Activated naive CD4-positive, alpha-beta T cell treated with Interleukin-2 at 50 U/mL for 16 hours (primary cell): ENCODE measurements at places on chromosomes 6 and 20.
A peak's percentile ranks its signal among the peaks of the same experiment; 100 is the strongest.

DNA sequence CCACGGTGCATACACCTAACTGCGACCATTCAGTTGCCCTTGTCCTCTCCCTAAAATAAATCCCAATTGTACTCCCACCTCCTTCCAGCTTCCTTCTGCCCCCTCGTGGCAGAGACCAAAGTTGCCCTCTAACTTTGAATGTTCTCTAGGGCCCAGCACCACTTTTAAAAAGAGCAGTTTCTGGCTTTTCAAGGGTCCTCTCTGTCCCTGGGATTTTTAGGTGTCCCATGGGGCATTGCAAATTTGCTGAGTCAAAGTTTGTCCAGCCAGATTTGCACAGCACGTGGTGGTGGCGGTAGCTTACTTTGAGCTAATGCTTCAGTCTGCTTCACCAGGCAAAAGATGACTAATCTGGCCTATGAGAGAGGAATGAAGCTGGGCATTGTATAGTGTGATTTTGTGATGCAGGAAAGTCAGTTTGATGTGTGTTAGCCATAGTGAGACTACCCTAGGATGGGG is 100.2 kb downstream of the PERP start:
- peak; percentile 19 for DNase-seq

DNA sequence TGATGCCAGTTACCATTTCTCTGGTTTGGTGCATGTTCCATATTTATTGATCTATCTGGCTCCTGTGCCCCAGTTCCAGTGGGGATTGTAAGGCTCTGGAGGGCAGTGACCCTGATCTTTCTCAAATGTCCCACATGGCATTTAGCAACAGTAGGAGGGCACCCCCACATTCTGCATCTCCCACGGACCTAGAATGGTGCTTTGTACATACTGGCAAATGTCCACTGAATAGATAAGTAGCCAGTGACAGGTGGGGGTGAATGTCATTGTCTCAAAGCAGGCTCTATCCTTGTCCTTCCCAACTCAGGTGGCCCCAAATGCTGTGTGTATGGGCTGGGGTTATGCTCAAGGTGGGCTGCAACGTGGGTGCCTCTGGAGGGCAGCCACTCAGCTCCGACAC is 84.2 kb downstream of the TMEM242 start:
- no peak for DNase-seq

GRCh38 chr20:22403022-22403631 is 181.2 kb downstream of the FOXA2 start:
- no peak for DNase-seq

- no peak for DNase-seq
Measured at GRCh38 chr20:24672181-24672880, 202.9 kb downstream of the SYNDIG1 start.

GRCh38 chr20:8540466-8540865 is 408.4 kb downstream of the PLCB1 start:
- DNase-seq, result no peak
